Right atrium auricular region (tissue), 2 donors: ENCODE measurements at places on chromosomes 2 and 18. TPM values are rescaled to one million over a fixed set of nuclear protein-coding genes. Genes with fewer than 3 reads are reported as not detected.

SIGLEC15 gene
- total RNA-seq: 1.9 TPM

KLF11 gene
- total RNA-seq: 18.8 TPM

RBM44 gene
- 0.30 TPM for total RNA-seq

SDC1 gene
- not detected for total RNA-seq

COBLL1 gene
- total RNA-seq: 21.1 TPM

DNA sequence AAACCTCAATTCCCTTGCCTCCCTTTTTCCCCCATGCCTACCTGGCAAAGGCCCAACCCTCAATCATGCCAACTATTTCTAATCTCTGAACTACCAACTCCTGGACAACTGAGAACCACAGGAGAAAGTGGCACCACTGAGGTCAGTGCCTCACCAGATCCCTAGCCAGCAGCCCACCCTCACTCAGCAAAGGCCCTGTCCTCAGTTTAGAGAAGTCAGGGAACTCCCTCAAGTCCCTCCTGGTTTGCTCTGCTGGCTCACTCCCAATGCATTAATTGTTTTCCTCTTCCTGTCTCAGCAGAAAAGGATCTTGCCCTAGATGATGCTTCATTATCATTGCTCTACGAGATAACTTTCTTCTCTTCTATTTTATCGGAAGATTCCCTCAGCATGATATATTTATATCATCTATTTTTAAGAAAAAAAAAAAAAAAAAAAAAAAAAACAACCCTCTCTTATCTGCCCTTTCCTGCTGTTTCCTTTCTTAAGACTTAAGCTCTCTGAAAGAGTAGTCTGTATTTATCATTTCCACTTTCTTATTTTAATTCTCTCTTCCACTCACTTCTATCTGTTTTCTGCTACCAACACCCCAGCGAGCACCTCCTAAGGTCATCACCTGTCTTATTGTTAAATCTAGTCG is 22.7 kb upstream of the ZBTB14 start:
- H3K36me3 ChIP-seq: no peaks in the 10 kb centered on the region
- H3K4me1 ChIP-seq: no peaks in the 10 kb centered on the region
- H3K27ac ChIP-seq: no peak overlapping the region

DNA sequence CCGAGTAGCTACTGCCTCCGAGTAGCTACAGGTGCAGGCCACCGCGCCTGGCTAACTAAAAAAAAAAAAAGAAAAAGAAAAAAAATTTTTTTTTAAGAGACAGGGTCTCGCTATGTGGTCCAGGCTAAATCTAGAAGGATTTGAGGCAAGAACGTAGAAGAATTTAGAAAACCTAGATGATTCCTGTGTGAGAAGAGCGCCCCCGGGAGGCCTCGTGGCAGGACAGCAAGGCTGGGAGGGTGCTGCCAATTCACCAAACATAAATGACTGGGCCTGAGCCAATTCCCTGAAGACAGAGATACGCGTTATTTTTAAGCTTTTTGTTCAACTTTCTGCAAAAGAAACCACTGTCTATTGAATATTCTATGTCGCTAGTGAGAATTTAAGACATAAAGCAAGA is 90.1 kb upstream of the TGFA start:
- no peaks in the 10 kb centered on the region for H3K36me3 ChIP-seq
- H3K27me3 ChIP-seq: no peaks in the 10 kb centered on the region
- H3K27ac ChIP-seq: no peak overlapping the region
- no peak overlapping the region for H3K4me3 ChIP-seq
- DNase-seq: no peak

- H3K4me1 ChIP-seq: no peaks in the 10 kb centered on the region
- DNase-seq: peak; percentile 70
- no peak overlapping the region for H3K27ac ChIP-seq
- H3K36me3 ChIP-seq: no peaks in the 10 kb centered on the region
- no peak overlapping the region for H3K4me3 ChIP-seq
Observed at GRCh38 chr2:238370823-238371372, 50.6 kb downstream of the TRAF3IP1 start.
